Mesothelial cell of epicardium (in vitro differentiated cells): ENCODE measurements at places on chromosomes 5 and 9.

- no peak for DNase-seq
These were observed 85.5 kb downstream of the CAMSAP1 start for GRCh38 chr9:135821733-135822373.

DNA sequence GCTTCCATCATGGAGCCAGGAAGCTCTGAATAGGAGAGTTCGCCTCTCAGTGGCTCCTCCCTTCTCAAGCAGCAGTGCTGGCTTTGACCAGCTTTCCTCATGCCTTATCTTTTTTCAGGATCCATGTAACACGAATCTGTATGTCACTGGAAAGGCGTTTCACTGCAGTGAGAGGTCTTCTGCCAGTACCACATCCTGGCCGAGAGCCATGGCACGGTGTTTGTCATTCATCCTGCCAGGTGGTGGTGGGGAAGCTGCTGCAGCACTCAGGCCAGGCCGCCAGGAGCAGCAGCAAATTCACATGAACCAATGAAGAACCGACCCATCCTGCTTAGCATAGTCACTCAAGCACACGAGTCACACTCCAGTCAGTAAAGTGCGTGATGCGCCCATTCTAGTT is 179.0 kb downstream of the FANCC start:
- DNase-seq = no peak

GRCh38 chr5:69502767-69503488 is 10.3 kb downstream of the OCLN start:
- no peak for DNase-seq

GRCh38 chr5:92800365-92800764 is 780.7 kb downstream of the NR2F1-AS1 start:
- DNase-seq = no peak

- DNase-seq = no peak
These were observed 194.0 kb downstream of the IRX1 start for GRCh38 chr5:3789519-3790193.

GRCh38 chr9:2271426-2271825 is 256.3 kb downstream of the SMARCA2 start:
- no peak for DNase-seq

- DNase-seq = peak; percentile 52
These were observed at the start of gene NINJ1 for GRCh38 chr9:93134015-93134739. Gene NINJ1, minus strand, starts transcription at chr9:93134251. Its CDS starts 34 bp downstream, at chr9:93134217.

- no peak for DNase-seq
These were observed 52.2 kb downstream of the MTAP start for GRCh38 chr9:21854594-21854993.

- DNase-seq = no peak
These were observed 253.8 kb downstream of the KDM4C start for GRCh38 chr9:7011395-7012067.

GRCh38 chr5:84382363-84383295 is 2.1 kb downstream of the EDIL3 start:
- DNase-seq = peak; percentile 41

GRCh38 chr5:56147659-56148230 is 85.4 kb downstream of the ANKRD55 start:
- no peak for DNase-seq

GRCh38 chr5:91797576-91797975 is 414.5 kb upstream of the ARRDC3 start:
- DNase-seq = no peak

DNA sequence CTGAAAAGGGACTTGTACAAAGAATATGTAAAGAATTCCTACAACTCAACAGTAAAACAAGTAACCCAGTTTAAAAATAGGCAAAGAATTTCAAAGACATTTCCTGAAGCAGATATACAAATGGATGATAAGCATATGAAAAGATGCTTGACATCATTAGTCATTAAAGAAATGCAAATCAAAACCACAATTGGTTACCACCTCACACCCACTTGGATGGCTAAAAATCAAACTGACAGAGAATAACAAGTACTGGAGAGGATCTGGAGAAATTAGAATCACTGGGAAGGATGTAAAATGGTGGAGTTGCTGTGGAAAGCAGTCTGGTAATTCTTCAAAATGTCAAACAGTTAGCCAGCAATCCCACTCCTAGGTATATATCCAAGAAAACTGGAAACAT is 12.5 kb upstream of the FOXE1 start:
- no peak for DNase-seq

- DNase-seq = no peak
These were observed 5.7 kb downstream of the FGD3 start for GRCh38 chr9:92952906-92953610.

- DNase-seq = no peak
These were observed 24.8 kb upstream of the ALDH1A1 start for GRCh38 chr9:72977670-72978069.

GRCh38 chr9:110427497-110428104 is 89.9 kb upstream of the TXNDC8 start:
- peak; percentile 45 for DNase-seq

GRCh38 chr9:21502586-21502985 is 20.5 kb upstream of the IFNE start:
- no peak for DNase-seq

DNA sequence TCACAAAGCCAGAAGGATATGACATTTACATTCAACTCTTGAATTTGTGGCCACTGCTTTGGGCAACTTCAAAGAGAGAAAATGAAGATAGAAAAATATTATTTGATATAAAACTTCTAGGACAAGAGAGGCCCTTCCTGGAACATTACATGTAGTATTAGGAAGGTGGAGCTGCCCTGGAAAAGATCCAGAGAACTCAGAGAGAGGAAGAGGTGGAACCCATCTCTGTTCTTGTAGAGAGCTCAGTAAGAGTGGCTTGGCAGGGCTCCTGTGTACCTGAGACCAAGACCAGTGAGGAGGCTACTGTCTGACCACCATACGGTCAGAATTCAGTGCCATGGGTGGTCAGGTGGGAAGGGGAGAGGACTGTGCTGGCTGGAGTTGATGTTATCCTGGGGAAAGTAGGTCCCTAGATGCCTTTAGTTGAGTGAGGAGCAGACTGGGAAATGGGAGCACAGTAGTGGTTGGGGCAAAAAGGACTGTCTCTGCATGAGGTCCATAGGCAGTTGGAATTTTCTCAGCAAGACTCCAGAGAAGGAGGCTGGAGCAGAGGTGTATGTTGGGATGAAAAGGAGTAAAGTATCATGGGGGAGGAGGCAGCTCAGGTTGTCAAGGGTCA is 7.6 kb downstream of the TGFBI start:
- DNase-seq = no peak
